ENCODE measurements at places on chromosomes 7 and 10. TPM values are rescaled to one million over a fixed set of nuclear protein-coding genes. Genes with fewer than 3 reads are reported as not detected.

The TRIM74 gene
- 1.3 TPM for total RNA-seq

The SPDYE2 gene
- not detected for total RNA-seq

The ADRB1 gene
- total RNA-seq: 1.3 TPM

DNA sequence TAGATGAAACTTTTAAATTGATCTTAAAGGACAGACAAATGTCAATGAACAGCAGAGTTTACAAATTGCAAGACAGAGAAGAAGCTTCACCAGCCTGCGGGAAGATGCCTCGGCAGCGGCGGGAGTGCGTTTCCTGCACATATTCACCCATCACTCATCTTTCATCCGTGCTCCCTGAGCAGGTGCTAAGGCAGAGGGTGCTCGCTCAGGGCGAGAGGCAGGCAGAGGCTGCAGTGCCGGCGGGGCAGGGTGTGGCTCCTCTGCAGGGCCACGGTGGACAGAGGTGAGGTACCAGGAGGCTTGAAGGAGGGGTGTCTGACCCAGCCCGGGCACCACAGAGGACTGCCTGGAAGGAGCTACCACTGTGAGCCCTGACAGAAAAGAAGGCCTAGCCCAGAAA lies 155.2 kb upstream of the PPP2R2D start:
- no peak for DNase-seq

DNA sequence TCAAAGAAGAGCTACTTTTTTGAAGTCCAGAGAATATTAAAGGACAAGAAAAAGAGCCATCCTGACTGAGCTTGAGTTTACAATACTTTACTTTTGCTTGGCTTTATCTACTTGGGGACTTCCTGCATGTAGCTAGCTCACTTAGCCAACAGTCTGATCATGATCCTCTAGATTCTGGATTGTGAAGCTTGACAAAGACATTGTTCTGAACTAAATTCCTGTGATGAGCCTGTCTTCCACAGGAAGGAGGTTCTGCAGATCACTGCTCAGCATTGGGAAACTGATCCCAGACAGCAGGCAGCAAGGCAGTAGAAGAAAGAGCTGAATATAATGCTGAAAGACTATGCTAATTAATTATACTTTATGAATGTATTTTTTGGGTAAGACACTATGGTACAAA lies 296.4 kb downstream of the DGKB start:
- DNase-seq: no peak

GRCh38 chr10:32068569-32068968 lies 12.3 kb upstream of the KIF5B start:
- DNase-seq: no peak

Data from OCI-LY7 (cell line).